Vagina (tissue), 2 donors: ENCODE measurements at places on chromosomes 5 and 9.

DNA sequence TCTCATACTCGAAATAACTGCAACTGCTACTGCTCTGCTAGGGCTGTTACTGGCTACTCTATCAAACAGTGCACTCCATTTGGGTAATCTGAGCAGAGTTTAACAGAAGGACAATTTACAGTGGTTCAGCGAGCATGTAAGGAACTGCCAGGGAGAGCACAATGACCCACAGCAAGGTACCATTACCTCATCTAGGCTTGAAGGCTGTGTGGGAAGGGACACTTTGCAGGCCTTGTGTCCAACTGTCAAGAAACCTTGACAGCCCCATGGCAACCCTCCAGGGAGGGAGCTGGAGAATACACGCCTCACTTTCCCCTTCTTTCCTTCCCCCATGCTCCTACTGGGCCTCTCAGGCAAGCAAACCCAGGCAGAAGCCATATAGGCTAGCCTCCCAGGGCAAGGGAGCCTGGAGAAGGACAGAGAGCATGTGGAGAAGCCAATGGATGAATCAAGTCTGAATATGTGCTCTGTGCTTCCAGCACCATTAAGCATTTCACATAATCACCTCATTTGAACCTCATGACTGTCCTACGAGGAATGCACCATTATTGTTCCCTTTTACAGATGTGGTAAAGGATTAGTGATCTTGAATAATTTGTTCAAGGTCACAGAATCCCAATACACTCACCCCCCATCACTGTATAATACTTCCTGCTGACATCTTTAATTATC, 49.9 kb upstream of the JAK2 start:
- no peak for DNase-seq

DNA sequence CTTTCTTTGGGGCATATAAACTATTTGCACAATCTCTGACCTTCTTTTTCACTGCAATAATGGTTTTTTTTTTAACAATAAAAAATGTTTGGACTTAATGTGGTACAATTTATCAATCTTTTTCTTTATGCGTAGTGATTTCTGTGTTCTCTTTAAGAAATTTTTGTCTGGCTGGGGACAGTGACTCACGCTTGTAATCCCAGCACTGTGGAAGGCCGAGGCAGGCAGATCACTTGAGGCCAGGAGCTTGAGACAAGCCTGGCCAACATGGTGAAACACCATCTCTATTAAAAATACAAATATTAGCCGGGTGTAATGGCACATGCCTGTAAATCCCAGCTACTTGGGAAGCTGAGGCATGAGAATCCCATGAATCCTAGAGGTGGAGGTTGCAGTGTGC, 72.3 kb downstream of the STK32A start:
- DNase-seq = no peak

- DNase-seq = peak; percentile 58
These were observed 64.6 kb upstream of the SIMC1 start for GRCh38 chr5:176173647-176174046.

GRCh38 chr9:134656334-134657006, 14.9 kb downstream of the COL5A1 start:
- DNase-seq = no peak

- DNase-seq = no peak
These were observed 16.6 kb downstream of the FYB1 start for GRCh38 chr5:39202597-39203274.

DNA sequence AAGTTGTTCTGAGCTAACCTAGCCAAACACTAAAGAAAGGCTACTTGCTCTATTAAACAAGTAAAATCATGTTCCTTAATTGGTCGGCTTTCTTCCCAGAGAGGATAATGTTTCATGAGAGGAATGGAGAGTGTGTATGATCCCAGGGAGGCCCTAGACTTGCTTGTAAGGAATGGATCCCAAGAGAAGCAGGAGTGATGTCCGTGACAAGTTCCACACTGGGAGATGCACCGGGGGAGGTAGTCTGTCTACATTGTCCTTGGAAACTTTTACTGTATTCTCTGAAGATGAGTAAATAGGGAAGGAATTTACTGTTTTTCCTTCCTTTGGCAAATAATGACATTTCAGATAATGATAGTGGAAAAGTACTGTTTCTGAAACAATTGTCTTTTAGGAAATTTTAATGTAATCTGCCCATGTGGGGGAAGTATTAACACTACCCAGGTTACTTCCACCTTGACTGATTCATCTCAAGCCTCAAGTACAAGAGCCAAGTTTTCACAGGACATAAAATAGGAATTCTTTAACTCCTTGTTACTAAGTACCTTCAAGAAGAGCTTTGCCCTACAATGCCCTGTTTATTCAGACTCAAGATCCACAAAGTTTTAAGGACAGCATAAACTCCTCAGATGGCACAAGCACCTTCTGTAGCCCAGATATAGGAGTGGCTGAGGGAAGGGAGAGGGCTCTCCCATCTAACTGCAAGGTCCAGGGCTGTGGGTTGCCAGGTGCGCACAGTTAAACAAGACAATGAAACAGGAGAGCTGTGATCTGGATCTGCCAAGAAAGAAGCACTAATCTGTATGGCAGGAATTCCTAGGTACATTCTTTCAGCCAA, 152.1 kb downstream of the GNA14 start:
- no peak for DNase-seq

DNA sequence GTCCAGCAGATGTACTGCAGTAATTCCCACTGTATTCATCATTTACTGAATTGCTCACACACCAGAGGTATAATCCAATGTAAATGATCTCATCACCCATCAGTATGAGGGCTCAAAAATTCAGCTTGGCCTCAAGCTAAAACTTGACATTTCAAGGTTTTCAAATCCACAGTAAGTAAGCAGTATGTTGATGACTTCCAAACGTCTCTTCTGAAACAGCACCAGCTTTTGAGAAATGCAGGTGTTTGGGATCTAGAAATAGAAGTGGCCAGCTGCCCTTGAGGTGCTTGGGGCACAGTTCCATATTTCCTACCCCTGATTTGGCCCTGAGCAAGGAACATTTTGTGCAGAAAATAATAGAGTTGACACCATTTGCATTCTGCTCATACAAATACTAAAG, 388.0 kb upstream of the TUSC1 start:
- DNase-seq = no peak

- no peak for DNase-seq
These were observed 567.9 kb downstream of the CDH9 start for GRCh38 chr5:26470439-26470838.

- DNase-seq = peak; percentile 77
These were observed 51.9 kb downstream of the IPPK start for GRCh38 chr9:92617951-92618510.

DNA sequence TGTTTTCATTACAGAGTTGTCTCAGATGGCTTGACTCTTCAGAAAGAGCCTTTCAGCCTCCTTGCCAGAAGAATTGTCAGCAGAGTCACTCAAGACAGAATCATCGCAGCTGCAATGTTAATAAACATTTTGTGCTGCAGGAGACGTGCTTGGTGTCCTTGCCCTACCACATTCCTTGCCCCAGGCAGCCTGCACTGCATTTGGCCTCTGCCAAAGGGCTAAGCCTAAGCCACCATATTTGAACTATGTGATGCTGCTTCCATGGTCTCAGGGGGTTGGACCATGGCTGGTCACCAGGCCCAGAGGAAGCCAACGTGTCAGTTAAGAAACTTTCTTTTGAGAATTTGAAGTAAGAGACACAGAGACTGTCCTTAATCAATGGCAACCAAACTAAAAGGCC, 145.4 kb downstream of the ACTL7B start:
- peak; percentile 34 for DNase-seq

DNA sequence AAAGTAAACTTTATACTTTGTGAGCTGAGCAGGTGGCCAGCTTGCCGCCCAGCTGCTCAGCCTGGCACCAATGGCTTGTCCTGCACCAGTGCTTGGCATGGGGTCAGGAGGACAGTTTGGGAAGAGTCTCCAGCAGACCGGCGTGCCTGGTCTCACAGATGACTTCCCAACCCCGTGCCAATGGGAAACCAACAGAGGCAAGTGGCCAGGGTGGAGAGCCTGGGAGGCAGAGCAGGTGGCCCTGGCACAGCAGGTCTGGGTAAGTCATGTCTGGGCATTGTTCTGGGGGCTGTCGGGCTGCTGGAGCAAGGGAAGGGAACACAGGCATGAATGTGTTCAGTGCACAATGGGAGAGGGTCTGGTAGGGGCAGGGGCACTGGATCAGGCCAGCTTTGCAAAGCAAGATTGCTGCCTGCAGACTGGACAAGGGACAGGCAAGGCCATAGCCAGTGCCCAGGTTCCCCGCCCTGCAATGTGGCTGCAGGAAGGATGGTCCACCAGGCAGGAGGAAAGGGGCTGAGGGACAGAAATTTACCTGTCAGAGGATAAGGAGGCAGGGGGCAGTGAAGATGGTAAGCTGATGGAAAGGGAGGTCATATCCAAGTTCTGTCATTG, 76.2 kb upstream of the ALDH1B1 start:
- peak; percentile 86 for DNase-seq

DNA sequence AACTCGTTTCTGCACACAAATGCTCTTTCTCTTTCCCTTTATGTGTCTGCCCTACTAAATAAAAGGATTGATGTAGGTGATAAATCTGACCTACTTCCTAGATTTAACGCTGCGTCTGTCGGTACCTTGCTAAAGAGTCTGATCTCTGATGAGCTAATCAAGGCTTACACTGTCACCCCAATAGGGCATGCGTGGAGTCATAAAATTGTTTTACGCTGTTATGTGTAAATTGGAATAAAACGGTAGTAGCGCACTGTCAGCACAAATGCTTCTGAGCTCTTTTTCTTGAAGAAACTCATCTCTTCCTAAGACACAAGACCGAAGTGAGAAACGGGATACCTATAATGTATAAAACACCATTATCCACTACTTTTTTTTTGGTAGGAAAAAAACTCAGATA, 2106.3 kb upstream of the WWC1 start:
- DNase-seq = no peak

- no peak for DNase-seq
These were observed 21.1 kb upstream of the CYSTM1 start for GRCh38 chr5:140153905-140154304.

DNA sequence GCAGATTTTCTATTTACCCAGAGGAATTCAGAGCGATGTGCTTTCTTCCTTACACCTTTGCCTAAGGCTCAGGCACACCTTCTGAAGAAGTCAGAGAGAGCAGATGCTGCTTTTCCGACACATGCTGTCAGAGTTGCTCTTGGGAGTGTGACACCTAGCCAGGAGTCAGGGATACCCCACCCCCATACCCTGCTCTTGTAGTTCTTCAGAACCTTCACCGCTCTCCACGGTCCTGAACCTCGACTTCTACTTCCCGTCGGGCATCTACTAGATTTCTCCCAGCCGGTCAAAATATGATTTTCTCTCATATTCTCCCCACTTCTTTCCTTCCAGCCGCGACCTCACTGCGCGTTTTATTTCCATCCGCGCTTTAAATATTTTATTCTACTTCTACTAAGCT, 1.7 kb downstream of the GRIN3A start:
- no peak for DNase-seq

GRCh38 chr5:163645421-163646416, 140.3 kb downstream of the MAT2B start:
- no peak for DNase-seq

DNA sequence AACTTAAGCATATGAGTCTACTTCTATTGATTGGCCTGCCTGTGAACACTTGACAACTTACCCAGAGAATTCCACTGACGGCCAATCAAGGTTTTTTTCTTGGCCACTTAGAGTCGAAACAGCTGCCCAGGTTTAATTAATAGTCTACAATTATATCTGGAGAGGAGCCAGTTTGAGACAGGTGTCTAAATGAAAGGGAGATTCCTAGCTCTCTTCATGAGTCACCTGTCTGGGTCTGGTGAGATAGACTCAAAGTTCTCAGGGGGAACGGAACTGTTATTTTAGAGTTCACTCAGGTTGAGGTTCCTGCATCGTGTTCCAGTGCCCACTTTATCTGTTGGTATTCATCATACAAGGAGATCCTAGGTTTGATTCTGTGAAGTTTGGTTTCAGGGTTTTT, 111.0 kb downstream of the CD180 start:
- DNase-seq = no peak

GRCh38 chr5:146118322-146118721, 12.9 kb upstream of the PLAC8L1 start:
- DNase-seq = no peak
